ENCODE measurements at places on chromosomes 16 and 17. TPM values are rescaled to one million over a fixed set of nuclear protein-coding genes. Genes with fewer than 3 reads are reported as not detected.

The UTS2R gene
- total RNA-seq: not detected

- DNase-seq: no peak
Measured at GRCh38 chr17:72725433-72726068, 366.9 kb downstream of the SLC39A11 start.

The CARD14 gene
- total RNA-seq: not detected

The TNS4 gene
- total RNA-seq: not detected

- DNase-seq: no peak
Measured at GRCh38 chr17:17379197-17379991, 76.2 kb downstream of the NT5M start.
